ENCODE measurements at places on chromosomes 5 and 9.
A peak's percentile ranks its signal among the peaks of the same experiment; 100 is the strongest.

GRCh38 chr5:181069767-181070491, 29.9 kb downstream of the BTNL9 start:
- DNase-seq, result no peak

DNA sequence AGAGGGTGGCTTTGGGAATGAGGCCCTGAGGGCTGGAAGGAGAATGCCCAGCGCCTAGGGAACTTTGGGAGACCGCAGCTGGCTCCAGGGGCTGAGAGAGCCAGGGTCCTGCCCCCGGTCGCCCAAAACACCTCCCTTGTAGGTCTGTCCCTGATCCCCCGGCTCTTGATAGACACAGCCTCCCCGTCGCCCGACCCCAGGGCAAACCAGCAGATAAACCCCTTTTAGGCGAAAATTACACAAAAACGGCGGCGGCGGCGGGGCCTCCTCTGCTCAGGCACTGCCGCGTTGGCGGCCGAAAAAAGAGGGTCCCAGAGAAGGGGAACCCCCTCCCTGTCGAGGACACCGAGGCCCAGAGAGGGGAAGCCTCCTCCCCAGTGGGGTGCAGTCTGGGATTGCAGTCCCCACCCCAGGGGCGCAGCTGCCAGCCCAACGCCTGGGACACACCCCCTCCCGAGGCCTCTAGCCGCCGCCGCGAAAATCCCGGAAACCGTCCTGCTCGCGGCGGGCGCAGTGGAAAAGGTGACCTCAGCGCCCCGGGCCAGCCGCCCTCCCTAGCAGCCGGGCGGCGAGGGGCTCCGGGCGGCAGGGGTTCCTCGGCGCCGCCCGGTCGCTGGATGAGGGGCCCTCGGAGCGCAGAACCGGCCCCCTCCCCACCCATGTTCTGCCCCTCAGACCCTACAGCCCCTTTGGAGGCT, 3.1 kb upstream of the BARX1 start:
- no peak for DNase-seq

GRCh38 chr9:110168486-110168885, 39.5 kb downstream of the C9orf152 start:
- no peak for DNase-seq

DNA sequence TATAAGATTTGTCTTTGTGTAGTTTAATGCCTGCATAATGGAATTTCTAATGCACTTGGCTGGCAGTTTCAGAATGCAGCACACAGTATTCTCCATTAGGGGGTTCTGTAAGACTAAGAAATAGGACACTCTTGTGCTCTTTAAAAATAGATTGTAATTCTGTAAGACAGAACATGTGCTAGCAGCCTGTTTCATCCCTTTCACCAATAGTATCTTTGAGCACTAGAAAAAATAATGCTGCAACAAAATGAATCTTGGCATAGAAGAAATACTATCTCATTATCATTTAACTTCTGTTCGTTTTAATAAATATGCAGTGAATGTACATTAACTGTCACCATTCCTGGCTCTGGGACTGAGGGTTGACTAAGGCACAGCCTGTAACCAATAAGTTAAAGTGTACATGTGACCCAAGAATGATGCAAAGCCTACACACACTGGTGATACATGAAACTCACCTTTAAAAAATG, 23.8 kb upstream of the ZNF622 start:
- no peak for DNase-seq

DNA sequence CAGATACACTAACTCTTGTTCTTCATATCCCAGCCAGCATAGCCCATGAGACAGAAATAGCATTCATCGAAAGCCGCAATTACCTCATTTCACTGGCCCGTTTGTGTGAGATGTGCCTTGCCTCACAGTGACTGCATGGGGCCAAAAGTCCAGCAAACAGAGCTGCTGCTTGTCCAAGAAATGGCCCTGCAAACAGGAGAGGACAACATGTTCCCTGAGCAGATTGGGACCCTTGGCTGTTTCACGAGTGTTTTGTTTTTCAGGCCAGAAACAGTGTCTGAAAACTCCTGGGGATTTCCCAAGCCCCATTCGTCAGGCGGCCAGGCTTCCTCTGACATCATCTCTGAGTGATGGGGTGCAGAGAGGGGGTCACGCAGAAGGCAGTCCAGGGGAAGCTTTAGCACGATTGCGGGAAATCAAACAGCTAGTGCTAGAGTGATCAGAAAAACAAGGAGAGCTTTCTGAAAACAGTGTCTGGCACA, 503.6 kb upstream of the PAPPA start:
- no peak for DNase-seq

DNA sequence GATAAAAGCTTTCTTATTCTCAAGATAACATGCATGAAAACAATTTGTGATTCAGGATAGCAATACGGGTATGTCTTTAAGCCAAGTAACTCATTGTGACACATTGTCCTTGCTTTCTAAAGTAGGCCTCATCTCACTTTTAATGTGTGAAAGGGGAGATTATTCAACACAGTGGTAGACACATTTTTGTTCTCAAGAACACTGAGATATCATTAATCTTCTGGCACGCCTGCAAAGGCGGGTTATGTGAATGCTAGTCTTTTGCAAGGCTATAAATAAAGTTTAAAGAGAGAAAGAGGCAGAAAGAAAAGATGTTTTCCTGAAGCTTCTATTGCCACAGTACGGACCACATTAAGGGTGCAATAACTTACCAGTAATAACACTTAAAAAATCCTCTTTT, 181.8 kb upstream of the MEF2C start:
- no peak for DNase-seq

DNA sequence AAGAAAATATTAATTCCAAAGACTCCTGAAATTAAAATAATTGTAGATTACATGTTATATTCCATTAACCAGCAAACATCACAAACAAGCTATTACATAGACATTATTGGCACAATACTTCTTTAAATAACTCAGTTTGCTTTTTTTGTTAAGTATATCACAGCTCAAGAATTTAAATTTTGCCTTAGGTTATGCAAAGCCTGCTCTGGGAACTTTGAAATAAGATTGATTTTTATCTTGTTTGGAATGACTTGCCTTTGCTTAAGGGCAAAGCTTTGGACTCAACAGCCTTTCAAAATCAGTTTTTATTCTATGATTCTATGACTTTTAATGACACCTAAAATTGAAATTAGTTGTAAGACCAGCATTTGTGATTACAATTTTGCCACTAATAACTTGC, 78.2 kb downstream of the ALDH7A1 start:
- no peak for DNase-seq

GRCh38 chr9:126398403-126399058, 71.9 kb downstream of the MVB12B start:
- peak; percentile 81 for DNase-seq

DNA sequence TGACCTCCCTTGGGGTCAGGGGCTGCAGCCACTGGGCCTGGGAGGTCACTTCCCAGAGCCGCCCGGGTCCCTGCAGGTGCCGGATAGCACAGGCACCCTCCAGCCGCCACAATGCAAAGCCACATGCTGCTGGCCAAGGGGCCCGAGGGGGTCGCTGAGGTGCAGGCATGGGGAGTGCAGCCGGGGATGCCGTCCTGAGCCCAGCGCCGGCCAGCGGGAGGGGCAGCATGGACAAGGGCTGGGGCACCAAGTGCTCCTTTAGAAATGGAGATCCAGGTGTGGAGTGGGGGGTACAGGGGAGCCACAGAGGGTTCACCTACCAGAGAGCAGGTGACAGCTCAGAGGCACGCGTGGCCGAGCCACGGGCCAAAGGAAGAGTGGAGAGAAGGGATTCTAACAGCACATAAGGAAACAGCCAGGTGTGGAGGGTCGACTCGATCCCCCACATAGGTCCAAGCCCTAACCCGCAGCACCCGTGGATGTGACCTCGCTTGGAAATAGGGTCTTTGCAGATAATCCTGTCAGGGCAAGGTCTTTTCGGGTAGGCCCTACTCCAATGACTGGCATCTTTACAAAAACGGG, 24.7 kb downstream of the ZDHHC11B start:
- DNase-seq, result no peak

- no peak for DNase-seq
Observed at GRCh38 chr5:88883059-88883835, at the start of gene MEF2C. Gene MEF2C (minus strand): TSS chr5:88883184. CDS start chr5:88823788, 59,396 bp downstream.

GRCh38 chr5:65326922-65327321, 154.8 kb downstream of the ADAMTS6 start:
- DNase-seq, result no peak

DNA sequence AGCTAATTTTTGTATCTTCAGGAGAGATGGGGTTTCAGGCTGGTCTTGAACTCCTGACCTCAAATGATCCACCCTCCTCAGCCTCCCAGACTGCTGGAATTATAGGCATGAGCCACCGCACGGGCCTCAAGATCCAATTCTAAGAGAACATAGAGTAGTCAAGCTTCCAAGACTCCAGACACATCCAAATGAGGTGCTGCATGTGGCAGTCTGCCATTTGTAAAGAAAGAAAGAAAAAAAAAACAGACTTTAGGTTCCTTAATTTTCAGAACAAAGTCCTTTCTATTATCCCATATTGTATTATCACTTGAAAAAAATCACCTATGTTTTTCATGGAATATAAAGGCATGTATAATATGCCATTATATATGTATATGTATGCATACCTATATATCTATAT, 2104.5 kb downstream of the MAT2B start:
- DNase-seq, result no peak

- no peak for DNase-seq
Observed at GRCh38 chr9:134723037-134723436, 81.4 kb downstream of the COL5A1 start.

DNA sequence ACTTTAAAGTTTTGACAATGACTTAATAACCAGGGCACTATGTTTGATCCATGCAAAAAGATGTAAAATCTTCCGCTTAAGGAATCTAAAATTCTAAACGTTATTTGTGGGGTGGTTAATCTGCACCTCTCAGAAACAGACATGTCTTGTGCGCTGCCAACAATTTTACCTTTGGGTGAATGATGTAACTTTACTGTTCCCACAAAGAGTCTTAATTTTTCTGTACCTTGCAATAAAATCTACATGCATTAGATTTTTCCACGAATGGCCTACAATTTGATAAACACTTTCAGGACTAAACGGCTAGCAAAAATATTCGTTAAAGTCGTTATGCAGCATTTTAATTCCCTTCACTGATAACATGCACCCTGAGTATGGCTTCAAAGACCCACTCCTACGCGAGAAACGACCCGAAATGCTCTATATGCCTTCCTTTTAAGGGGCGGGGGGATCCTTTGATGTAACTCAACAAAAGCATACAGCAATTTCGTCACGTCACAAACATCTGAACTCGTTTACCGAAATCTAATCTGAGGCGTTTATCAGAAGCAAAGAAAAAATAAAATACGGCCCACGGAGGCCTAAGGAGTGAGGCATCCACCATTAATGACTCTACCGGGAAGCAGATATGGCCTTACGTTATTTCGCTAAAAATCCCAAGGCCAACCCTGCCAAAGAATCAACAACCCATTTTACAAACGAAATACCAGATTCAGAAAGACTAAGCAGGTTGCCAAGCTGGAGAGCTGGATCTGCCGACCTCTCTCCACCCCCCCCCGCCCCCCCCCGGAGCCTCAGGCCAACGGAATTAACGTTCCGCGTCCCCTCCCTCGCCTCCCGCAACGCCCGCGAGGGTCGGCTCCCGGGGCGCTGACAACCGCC, 621 bp downstream of the AK6 start:
- no peak for DNase-seq

DNA sequence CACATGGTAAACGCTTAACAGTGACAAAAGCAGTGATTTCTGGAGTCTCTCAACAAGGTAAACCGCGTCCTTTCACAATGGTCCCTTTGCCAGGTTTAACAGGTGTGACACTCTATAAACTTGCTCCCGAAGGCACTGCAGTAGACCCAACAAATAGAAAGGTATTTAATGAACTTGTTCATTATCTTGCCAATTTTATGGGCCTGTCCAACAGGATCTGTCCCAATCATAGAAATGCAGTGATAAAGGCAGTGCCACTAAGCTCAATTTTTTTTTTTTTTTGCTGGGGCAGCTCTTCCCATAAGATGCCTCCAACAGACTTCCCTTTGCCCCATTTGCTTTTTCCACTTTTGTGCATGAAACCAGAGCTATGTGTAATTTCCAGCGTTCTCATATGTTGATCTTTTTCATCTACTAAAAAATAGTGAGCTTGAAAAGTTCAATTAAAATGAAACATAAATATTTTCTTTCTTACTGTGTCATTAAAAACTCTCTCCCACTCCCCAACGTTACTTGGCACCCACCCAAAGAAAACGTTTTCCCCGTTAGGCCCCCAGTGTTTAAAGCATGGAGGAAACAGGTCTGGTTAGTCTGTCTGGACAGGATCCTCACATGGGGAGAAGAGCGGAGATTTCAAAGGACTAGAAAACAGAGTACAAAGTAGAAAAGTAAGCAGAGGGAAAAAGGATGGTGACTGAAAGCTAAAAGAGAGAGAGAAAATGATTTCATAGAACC, 80.9 kb upstream of the SPATA31D4 start:
- no peak for DNase-seq

DNA sequence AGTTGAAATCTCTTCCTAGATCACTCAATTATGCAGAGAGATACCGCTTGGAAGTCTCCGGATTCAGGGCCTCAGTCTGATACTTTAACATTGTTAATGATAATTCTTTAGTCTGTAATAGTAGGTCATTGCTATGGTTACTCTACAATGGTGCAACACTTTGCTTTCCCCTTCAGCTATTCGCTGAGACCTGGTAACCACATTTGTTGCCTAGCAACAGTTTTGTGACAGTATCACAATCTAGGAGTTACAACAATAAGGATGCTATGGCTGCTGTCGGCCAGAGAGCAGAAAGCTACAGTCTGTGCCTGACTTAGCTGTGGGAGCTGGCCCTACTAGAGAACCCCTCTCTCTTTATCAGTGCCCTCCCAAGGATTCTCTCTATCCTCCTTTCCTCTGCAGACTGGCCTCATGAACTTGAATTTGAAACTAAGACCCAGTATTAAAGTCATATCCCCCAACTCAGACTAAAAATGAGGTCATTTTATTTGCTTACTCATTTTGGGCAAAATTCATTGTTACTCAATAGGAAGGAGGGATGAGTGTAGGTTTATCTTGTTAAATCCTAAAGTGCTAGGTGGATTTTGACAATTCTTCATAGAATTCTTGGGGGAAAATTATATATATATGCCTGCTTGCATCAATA, 39.3 kb downstream of the NR2F1 start:
- no peak for DNase-seq

DNA sequence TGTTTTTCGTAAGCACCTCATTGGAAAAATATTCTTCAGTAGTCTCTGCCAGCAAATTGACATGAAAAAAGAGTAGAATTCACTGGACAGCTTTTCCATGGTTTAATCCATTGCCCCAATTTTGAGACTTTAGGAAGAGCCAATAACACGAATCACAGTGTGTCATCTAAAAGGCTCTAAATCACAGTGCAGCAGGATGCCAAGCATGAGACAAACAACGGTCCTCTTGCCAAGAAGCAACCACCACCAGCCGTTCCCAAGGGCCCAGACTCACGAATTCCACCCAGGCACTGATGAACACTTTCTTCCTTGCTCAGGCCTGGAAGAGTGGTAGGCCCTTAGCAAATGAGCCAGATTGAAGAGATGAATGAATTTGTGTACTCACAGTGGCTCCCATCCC, 18.3 kb upstream of the IRX4 start:
- DNase-seq, result no peak

- DNase-seq, result no peak
Observed at GRCh38 chr5:41418220-41419031, 92.0 kb downstream of the PLCXD3 start.

All from stimulated activated CD4-positive, alpha-beta T cell treated with anti-CD3 and anti-CD28 coated beads, Interleukin-2, amount 100 ng/mL, for 48 hours (primary cell).